ENCODE measurements at places on chromosomes 16 and 17. TPM values are rescaled to one million over a fixed set of nuclear protein-coding genes. Genes with fewer than 3 reads are reported as not detected.

ZG16 gene
- total RNA-seq, result not detected

HSD17B1 gene
- total RNA-seq, result 2.2 TPM

OR3A3 gene
- not detected for total RNA-seq

DNAAF8 gene
- total RNA-seq, result not detected

TMEM100 gene
- total RNA-seq, result not detected

CSNK2A2 gene
- total RNA-seq, result 106 TPM

CLEC3A gene
- not detected for total RNA-seq

SLC6A2 gene
- not detected for total RNA-seq

CCDC154 gene
- 2.5 TPM for total RNA-seq

HSD11B2 gene
- total RNA-seq, result not detected

TBKBP1 gene
- 16.0 TPM for total RNA-seq

LAT gene
- 19.8 TPM for total RNA-seq

KRT222 gene
- total RNA-seq, result not detected

EPX gene
- total RNA-seq, result not detected

SCGB1C2 gene
- not detected for total RNA-seq

HES7 gene
- 4.6 TPM for total RNA-seq

CPNE7 gene
- total RNA-seq, result 0.83 TPM

TMC5 gene
- total RNA-seq, result 0.18 TPM

KRT27 gene
- total RNA-seq, result not detected

TNFRSF17 gene
- total RNA-seq, result 38.8 TPM

ABCA5 gene
- 26.1 TPM for total RNA-seq

NQO1 gene
- total RNA-seq, result 4.1 TPM

ZFPM1 gene
- 14.2 TPM for total RNA-seq

NGFR gene
- 0.17 TPM for total RNA-seq

ZSCAN10 gene
- 0.49 TPM for total RNA-seq

GP1BA gene
- total RNA-seq, result not detected

ZNF23 gene
- 11.3 TPM for total RNA-seq

CCL13 gene
- total RNA-seq, result not detected

KRTAP1-5 gene
- total RNA-seq, result not detected

ITGAX gene
- not detected for total RNA-seq

SPIRE2 gene
- total RNA-seq, result 48.5 TPM

RABEP2 gene
- 84.2 TPM for total RNA-seq

OSGIN1 gene
- total RNA-seq, result 1.0 TPM

MAPT gene
- not detected for total RNA-seq

CEP131 gene
- 38.6 TPM for total RNA-seq

FBXL16 gene
- total RNA-seq, result 0.42 TPM

ARL6IP1 gene
- total RNA-seq, result 233 TPM

HOXB1 gene
- total RNA-seq, result not detected

TBC1D3H gene
- not detected for total RNA-seq

TP53TG3 gene
- total RNA-seq, result not detected

TEKT5 gene
- 1.00 TPM for total RNA-seq

PERCC1 gene
- total RNA-seq, result not detected

KRT33A gene
- total RNA-seq, result not detected

Data from OCI-LY7 (cell line).